ENCODE measurements at places on chromosomes 6 and 20. TPM values are rescaled to one million over a fixed set of nuclear protein-coding genes. Genes with fewer than 3 reads are reported as not detected.

The SYNE1 gene
- 14.5 TPM for total RNA-seq

The RAB44 gene
- total RNA-seq = 0.10 TPM

The ZC3H12D gene
- total RNA-seq = 96.7 TPM

The SAPCD1 gene
- total RNA-seq = 16.7 TPM

The IER3 gene
- total RNA-seq = 578 TPM

The MMP24 gene
- not detected for total RNA-seq

The SLC22A2 gene
- total RNA-seq = not detected

GRCh38 chr6:39251406-39251805 lies 22.1 kb upstream of the KCNK5 start:
- no peak overlapping the region for H3K27ac ChIP-seq
- H3K36me3 ChIP-seq = no peaks in the 10 kb centered on the region
- H3K4me1 ChIP-seq = peaks cover 7% of the 10 kb centered on the region
- no peak overlapping the region for H3K4me3 ChIP-seq
- no peak for DNase-seq
- H3K27me3 ChIP-seq = peaks cover 17% of the 10 kb centered on the region

DNA sequence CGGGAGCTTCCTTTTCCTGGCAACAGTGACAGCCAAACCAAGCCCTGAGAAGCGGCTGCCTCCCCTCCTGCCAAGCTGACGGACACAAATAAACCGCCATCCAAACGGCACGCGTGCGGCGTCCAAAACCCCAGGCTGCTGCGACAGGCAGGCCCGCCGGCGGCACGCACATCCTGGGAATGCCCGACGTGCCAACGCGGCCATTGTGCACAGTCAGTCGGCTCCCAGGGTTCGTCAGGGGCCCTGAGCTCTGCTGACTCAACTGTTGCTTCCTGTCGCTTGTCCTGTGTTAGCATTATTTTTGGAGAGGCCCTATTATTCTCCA lies 6.8 kb downstream of the JAG1 start:
- H3K36me3 ChIP-seq = no peaks in the 10 kb centered on the region
- no peak overlapping the region for H3K27ac ChIP-seq
- no peak for DNase-seq
- H3K4me1 ChIP-seq = peaks cover 6% of the 10 kb centered on the region

- H3K4me1 ChIP-seq = peaks cover 81% of the 10 kb centered on the region
- no peak for DNase-seq
- H3K27me3 ChIP-seq = no peaks in the 10 kb centered on the region
These were observed 6.3 kb downstream of the JARID2 start for GRCh38 chr6:15252195-15252594.

DNA sequence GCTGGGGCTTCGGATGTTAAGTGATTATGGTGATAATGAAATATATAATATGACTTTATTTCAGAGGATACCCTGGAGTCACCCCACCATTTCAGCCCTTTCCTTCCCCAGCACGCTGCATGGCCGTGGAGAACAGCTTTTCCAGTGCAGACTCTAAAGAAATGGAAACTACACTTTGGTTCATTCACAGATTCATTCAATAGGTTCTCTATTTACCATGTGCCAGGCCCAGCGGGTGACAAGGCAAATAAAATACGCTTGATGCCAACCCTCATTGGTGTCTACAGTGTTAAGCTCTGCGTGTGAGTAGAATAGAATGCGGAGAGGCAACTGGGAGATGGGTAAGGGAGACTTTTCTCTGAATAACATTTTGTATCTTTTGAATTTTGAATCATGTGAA lies 89.7 kb downstream of the TCP11 start:
- H3K27ac ChIP-seq = no peak overlapping the region
- no peaks in the 10 kb centered on the region for H3K36me3 ChIP-seq
- no peaks in the 10 kb centered on the region for H3K27me3 ChIP-seq
- H3K4me3 ChIP-seq = no peak overlapping the region
- no peak for DNase-seq
- H3K4me1 ChIP-seq = peaks cover 16% of the 10 kb centered on the region

- peak overlapping the region; percentile 71 for H3K27ac ChIP-seq
- H3K36me3 ChIP-seq = peaks cover 21% of the 10 kb centered on the region
- DNase-seq = peak; percentile 28
- H3K4me3 ChIP-seq = peak overlapping the region; percentile 41
These were observed 10.1 kb upstream of the ZNF337 start for GRCh38 chr20:25706793-25707192.

DNA sequence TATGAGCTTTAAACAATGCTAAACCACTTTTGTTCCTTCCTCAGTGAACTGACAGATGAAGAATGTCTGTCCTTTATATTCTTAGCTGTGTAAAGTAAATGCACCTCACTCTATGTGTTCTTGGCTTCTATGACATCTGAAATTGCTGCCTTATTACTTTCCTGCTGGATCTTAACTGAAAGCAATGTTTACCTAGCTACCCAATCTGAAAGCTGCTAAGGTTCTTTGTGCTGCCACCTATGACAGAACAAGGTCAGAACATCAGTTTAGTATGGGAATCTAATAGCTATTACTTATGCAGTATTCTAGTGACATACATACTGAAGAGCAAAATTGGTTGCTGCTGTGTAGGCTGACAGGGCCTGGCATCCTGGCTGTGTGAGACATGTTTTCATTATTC lies 444.1 kb downstream of the KHDRBS2 start:
- no peaks in the 10 kb centered on the region for H3K4me1 ChIP-seq
- H3K27me3 ChIP-seq = no peaks in the 10 kb centered on the region
- no peak for DNase-seq
- H3K36me3 ChIP-seq = no peaks in the 10 kb centered on the region
- H3K27ac ChIP-seq = no peak overlapping the region
- no peak overlapping the region for H3K4me3 ChIP-seq

DNA sequence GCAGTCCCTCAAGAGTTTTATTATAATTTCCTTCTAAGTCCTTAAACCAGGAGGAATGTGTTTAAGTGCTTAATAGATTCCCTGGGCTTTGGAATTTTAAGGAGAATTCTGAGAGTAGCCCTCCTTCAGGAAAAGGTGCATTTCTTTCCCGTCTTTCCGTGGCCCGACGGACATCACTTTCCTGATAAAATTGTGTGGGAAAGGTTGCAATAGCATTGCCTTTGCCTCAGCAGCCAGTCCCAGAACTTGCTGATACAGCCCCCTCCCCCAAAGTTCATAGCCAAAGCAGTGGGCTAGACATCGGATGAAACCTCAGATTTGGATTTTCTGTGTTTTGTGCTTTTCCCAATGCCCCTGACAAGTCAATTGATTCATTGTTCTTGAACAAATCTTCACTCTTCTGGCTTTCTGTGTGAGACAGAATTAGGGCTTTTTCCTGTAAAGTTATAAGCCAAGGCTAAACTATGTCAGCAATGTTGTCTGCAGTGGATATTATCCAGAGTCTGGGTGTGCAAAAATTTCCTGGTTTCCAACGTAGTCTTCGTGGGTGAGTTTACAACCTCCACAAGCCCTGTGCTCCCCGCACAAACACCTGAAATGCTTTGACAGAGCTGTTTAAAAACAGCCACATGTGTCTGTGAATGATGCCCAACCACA lies 1.1 kb upstream of the SMOC2 start:
- no peak overlapping the region for H3K27ac ChIP-seq
- H3K4me3 ChIP-seq = no peak overlapping the region
- no peaks in the 10 kb centered on the region for H3K4me1 ChIP-seq
- H3K27me3 ChIP-seq = peaks cover 25% of the 10 kb centered on the region
- DNase-seq = no peak

GRCh38 chr6:82040405-82041221 lies 206.9 kb downstream of the IBTK start:
- H3K27ac ChIP-seq = no peak overlapping the region
- DNase-seq = no peak
- H3K4me3 ChIP-seq = no peak overlapping the region
- no peaks in the 10 kb centered on the region for H3K36me3 ChIP-seq

DNA sequence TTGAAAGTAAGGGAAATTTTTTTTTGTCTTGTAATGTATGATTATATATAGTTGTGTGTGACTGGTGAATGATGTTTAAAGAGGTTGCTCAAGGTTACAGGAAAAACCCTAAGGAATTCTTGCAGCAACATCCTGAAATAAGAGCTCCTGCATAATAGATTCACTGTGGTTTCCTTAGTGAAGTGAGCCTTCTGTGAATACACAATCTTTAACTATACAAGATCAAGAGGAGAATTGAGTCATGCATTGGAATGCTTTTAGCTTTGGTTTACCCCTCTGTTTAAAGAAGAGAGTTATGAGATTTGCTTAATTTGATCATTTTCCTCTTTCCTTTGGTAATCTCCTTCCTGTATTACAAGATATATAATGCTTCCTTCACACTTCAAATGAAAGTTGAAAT lies 141.6 kb upstream of the EYA4 start:
- H3K36me3 ChIP-seq = no peaks in the 10 kb centered on the region
- H3K27ac ChIP-seq = no peak overlapping the region
- no peak for DNase-seq
- H3K4me1 ChIP-seq = no peaks in the 10 kb centered on the region
- H3K4me3 ChIP-seq = no peak overlapping the region
- H3K27me3 ChIP-seq = no peaks in the 10 kb centered on the region

DNA sequence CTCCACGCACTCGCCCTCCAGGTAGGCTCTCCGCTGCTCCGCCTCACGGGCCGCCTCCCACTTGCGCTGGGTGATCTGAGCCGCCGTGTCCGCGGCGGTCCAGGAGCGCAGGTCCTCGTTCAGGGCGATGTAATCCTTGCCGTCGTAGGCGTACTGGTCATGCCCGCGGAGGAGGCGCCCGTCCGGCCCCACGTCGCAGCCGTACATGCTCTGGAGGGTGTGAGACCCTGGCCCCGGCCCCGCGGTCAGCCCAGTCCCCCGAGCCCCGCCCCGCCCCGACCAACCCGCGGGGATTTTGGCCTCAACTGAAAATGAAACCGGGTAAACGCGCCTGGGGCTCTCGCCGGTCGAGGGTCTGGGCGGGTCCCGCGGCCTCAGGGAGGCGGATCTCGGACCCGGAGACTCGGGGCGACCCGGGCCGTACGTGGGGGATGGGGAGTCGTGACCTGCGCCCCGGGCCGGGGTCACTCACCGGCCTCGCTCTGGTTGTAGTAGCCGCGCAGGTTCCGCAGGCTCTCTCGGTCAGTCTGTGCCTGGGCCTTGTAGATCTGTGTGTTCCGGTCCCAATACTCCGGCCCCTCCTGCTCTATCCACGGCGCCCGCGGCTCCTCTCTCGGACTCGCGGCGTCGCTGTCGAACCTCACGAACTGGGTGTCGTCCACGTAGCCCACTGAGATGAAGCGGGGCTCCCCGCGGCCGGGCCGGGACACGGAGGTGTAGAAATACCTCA lies 598 bp downstream of the HLA-B start:
- peak; percentile 52 for DNase-seq
- peaks cover 53% of the 10 kb centered on the region for H3K36me3 ChIP-seq
- H3K4me1 ChIP-seq = peaks cover 67% of the 10 kb centered on the region
- peak overlapping the region; percentile 95 for H3K27ac ChIP-seq

DNA sequence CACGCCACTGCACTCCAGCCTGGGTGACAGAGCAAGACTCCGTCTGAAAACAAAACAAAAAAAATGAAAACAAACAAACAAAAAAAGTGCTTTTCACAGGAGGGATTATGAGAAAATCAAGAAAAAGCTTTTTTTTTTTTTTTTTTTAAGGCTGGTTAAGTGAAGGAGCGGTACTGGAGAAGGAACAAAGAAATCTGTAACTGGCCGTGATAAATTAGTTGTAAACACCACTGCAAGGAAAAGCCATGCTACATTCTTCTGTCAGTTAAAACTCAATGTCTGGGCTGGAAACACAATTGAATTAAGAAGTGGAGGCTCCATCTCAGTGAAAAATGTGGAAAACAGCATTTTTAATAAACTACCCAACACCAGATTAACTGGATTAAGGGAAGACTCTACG lies 6.3 kb upstream of the GMPR start:
- no peak for DNase-seq
- peaks cover 11% of the 10 kb centered on the region for H3K4me1 ChIP-seq

DNA sequence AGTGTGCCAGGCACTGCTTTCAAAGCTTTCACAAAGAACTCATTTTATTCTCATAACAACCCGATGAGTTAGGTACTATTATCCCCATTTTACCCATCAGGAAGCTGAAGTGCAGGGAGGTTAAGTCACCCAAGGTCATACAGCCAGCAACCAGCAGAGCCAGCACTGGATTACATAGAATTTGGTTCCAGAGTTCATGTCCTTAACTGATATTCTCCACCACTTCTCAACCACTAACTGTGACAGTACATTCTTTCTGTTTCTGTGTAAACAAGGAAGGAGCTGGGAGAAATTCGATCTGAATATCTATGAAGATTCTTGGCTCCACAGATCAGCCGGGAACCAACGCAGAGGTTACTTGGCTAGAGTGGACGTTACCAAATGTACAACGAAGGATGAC lies 98.0 kb downstream of the KIF16B start:
- H3K27me3 ChIP-seq = no peaks in the 10 kb centered on the region
- no peaks in the 10 kb centered on the region for H3K36me3 ChIP-seq
- no peak overlapping the region for H3K4me3 ChIP-seq
- H3K4me1 ChIP-seq = peaks cover 8% of the 10 kb centered on the region

DNA sequence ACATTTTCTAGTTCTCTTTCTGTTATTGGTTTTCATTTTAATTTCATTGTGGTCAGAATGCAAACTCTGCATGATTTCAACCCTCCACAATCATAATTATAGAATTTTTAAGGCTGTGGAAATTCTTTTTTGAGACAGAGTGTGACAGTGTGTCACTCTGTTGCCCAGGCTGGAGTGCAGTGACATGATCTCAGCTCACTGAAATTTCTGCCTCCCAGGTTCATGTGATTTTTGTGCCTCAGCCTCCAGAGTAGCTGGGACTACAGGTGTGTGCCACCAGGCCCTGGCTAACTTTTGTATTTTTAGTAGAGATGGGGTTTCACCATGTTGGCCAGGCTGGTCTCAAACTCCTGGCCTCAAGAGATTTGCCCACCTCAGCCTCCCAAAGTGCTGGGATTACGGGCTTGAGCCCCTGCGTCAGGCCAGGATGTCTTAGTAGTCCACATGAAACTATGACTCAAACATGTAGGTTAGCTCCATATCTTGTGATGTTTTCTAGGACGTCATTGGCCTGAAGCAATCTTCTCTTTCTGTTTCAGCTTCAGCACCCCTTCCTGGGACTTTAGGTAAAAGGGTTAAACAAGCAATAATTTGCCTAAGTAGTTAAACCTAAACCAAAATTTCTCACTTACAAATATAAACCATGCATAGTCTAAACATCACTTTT lies 47.4 kb upstream of the SAMD3 start:
- peaks cover 7% of the 10 kb centered on the region for H3K36me3 ChIP-seq
- H3K27me3 ChIP-seq = peaks cover 2% of the 10 kb centered on the region
- no peak overlapping the region for H3K4me3 ChIP-seq
- no peaks in the 10 kb centered on the region for H3K4me1 ChIP-seq
- H3K27ac ChIP-seq = peak overlapping the region; percentile 1

GRCh38 chr6:141309295-141309694 lies 823.4 kb upstream of the GJE1 start:
- H3K27me3 ChIP-seq = no peaks in the 10 kb centered on the region
- no peak for DNase-seq
- H3K36me3 ChIP-seq = no peaks in the 10 kb centered on the region
- H3K4me3 ChIP-seq = no peak overlapping the region

DNA sequence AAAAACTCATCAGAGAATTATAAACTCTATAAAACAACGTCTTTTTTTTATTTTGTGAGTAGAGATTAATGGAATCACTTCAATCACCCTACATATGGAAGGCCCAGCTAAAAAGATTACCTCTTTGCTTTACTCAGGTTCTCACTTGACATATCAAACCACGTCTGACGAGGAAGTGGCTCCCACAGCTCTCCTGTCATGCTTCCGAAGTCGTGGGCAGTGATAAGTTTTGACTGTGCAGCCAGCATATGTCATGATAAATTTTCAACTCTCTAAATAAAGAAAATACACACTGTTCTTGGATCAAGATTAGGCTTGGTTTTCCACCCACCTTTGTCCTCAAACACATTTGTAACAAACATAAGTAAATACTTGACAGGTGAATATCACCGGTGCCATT lies 279.5 kb upstream of the RNF217 start:
- no peaks in the 10 kb centered on the region for H3K4me1 ChIP-seq
- no peak for DNase-seq
- H3K4me3 ChIP-seq = no peak overlapping the region

All from activated T-helper 1 cell treated with anti-CD3 and anti-CD28 coated beads, Interleukin-12 subunit alpha, Interleukin-12 subunit beta, Interleukin-2, Interleukin-4 antibody, amounts not matched to agents 30 ng/mL and 10 ng/mL and 1 ng/mL, durations not matched to agents 14 hours and 24 hours and 36 hours (primary cell).